ENCODE measurements at places on chromosomes 6 and 20.
A peak's percentile ranks its signal among the peaks of the same experiment; 100 is the strongest.

DNA sequence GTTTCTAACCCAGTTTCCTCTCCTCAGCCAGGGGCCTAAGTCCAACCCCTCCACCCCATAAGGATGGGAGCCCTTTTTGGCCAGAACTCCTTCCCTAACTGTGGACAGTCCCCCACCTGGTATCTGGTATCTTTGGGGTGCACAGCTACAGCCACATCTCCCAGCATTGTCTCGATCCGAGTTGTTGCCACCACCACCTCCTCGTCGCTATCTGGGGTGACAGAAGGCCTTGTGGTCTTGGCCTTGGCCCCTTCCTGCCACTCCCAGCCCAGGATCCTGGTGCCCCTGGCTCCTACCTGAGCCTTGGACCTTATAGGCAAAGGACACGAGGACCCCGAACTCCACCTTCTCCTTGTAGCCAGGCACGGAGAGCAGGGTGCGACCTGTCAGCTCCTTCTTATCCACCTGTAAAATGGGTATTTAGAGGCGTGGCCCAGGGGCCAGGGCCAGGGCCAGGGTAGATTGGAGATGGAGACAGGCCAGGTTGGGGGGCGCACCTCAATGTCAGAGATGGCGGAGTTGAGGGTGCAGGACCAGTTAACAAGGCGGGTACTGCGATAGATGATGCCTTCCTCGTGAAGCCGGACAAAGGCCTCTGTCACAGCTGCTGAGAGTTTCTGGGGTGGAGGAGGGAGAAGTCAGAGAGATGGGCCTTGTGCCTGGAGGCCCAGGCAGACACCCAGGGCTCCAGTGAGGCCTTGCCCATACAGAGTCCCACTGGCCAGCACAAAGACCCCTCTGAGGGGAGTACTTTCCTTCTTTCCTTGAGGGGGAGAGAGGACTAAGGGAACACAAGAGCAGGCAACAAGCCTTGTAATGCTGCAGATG lies 7.2 kb upstream of the VWA7 start:
- DNase-seq: no peak

GRCh38 chr6:149852180-149852579 lies 12.0 kb downstream of the LRP11 start:
- no peak for DNase-seq

DNA sequence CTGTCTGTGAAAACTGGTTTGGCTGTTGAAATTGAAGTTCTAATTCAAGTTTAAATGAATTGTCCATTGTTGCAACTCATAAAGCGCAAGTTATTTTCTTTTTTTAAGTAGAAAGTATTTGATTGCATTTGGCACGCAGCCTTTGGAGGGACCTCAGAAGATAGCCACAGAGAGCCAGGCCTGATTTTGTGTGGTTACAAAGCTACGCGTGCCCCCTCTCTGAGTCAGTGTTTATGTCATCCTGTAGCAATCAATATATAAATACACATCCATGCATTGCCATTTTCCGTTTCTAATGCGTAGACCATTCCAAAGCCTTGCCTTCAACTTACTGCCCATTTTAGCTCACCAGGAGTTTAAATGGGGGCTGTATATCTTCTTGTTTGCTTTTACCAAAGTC lies 173.2 kb downstream of the TMEM242 start:
- no peak for DNase-seq

DNA sequence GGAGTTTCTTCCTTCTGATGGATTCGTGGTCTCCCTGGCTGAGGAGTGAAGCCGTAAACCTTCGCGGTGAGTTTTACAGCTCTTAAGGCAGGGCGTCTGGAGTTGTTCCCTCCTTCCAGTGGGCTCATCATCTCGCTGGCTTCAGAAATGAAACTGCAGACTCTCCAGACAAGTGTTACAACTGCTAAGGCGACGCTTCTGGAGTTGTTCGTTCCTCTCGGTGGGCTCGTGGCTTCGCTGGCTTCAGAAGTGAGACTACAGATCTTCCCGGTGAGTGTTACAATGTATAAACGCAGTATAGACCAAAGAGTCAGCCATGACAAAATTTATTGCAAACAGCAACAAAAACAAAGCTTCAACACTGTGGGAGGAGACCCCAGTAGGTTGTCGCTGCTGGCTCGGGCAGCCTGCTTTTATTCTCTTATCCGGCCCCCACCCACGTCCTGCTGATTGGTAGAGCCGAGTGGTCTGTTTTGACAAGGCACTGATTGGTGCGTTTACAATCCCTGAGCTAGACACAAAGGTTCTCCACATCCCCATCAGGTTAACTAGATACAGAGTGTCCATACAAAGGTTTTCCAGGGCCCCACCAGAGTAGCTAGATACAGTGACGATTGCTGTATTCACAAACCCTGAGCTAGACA lies 113.2 kb downstream of the GPX5 start:
- no peak for DNase-seq

DNA sequence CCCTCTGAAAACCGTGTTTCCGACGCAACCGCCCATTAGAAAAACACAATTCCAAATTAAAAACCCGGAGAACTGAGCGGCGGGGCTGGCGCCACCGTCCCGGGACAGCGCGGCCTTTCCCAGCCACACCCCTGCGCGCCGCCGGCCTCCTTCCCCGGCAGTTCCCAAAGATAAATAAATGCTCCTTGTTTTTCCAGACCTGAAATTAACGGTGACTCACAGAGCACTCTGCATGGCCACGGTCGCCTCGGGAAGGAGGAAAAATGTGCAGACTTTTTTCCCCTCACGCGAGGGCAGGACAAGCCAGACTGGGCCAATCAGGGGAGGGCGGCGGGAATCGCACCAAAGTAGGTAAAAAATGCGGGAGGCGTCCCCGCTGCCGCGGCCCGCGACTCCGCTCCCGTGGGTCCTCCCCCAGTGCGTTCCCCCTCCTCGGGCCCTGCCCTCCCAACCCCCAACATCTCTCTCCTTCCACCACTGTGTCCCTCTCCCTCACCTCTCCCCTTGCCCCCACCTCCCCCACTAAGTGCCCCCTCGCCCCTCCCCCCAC lies 828 bp upstream of the DSTN start:
- peak; percentile 54 for DNase-seq

- DNase-seq: no peak
Observed at GRCh38 chr6:97822632-97823031, 539.6 kb upstream of the MMS22L start.

DNA sequence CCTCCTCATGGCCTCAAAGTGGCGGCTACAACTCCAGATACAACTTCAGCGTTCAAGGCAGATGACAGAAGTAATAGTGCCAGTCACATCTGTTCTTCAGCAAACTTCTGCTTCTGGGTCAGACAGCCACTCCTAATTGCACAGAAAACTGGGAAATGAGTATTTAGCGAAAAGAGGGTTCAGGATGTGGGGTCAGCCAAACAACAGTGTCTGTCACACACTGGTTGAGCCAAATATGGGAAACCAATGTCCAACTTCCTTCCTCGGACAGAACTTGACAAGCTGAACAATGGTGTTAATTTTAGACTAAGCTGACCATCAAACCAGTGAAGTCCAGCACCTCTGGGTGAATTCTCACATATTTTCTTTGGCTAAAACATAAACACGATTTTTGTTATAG lies 22.1 kb downstream of the NUDT3 start:
- DNase-seq: no peak

- no peak for DNase-seq
Observed at GRCh38 chr6:106556368-106556960, 72.8 kb downstream of the RTN4IP1 start.
